ENCODE measurements at places on chromosomes 3 and 15.

- no peak for DNase-seq
These were observed 473.6 kb upstream of the PROK2 start for GRCh38 chr3:72258361-72259141.

GRCh38 chr3:196968233-196969133, at the start of gene PIGZ:
TSS of gene PIGZ (minus strand) at chr3:196968833. CDS start at chr3:196952031, 16,802 bp downstream.
- peak; percentile 57 for DNase-seq

DNA sequence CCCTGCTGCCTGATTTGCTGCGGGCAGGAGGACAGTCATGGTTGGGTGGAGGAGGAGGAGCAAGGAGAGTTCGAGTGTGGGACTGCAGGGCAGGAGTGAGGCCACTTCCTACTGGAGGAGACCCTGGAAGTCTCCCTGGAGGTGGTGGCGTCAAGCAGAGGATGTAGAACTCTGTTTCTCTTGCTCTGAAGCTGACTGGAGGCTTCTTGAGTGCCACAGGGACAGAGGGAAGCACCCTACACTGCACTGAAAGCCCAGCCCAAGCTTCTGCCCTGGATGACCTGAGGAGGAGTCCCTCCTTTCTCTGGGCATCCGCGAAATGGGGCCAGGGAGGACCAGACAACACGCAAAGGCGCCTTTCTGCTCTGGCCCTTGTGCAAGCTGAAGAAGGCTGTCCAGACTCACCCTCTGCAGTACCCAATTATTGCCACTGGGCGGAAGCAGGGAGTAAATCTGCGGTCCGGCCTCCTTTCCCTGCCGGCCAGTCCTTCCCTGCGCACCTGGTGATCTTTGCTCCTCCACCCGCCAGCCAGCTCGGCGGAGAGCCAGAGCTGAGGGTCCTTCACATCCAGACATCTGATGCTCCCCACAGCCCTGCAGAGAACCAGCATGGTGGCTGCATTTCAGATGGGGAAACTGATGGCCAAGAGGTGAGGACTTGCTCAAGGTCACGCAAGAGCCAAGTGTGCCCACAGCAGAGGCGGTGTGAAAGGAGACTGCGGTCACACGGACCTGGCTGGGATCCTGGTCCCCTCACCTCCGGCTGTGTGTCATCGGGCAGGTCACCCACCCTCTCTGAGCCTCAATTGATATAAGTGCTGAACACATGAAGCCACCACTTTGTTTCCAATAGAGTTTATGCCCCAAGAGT, 207.1 kb downstream of the TBC1D2B start:
- peak; percentile 65 for DNase-seq

DNA sequence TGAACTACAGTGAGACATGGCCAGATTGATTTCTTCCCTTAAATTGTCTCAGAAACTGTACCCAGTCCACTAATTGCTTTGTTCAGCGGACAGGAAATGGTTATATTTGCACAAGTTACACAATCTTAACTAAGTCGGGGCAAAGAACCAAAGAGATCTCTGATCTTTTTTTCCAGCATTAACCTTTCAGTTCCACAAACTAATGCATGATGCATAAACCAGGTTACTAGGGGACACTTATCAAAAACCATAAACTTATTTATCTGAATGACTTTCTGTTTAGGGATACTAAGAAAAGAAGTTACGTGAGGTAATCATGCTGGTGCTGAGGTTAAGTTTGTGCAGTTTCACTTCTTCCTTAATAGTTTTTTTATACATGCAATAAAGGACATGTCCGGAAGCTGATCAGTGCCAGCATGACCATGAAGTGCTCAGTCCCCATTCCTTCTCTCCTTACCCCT, 22.4 kb downstream of the FNDC3B start:
- DNase-seq, result no peak

- peak; percentile 53 for DNase-seq
These were observed 55.6 kb downstream of the CGGBP1 start for GRCh38 chr3:88003115-88003755.

DNA sequence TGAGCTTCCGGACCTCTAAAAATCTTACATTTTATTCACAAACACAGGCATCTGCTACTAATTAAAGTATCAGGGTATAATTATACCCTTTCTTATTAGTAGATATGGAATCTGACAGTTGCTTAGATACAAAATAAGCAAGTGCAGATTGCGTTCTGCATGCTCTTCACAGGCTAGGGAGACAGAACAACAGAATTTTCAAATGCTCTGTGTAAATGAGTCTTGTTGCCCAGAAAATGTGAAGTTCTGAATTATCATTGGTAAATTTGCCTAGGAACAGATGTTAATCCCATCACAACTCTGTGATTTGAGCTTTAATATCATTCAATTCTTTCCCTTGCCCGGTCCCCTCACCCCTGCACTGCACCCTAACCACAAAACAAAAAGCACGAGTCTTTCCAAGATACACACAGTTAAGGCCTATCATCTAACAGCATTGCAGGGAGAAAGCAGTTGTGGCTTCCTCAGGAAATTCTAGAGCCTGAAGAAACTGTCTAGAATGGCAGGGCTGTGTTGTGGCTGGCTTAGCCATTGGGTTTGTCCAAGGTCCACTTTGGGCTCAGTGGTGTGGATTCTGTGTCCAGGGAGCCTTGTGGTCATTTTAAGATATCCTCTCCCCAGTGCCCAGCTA, 119.8 kb downstream of the PDCD6IP start:
- DNase-seq, result no peak

DNA sequence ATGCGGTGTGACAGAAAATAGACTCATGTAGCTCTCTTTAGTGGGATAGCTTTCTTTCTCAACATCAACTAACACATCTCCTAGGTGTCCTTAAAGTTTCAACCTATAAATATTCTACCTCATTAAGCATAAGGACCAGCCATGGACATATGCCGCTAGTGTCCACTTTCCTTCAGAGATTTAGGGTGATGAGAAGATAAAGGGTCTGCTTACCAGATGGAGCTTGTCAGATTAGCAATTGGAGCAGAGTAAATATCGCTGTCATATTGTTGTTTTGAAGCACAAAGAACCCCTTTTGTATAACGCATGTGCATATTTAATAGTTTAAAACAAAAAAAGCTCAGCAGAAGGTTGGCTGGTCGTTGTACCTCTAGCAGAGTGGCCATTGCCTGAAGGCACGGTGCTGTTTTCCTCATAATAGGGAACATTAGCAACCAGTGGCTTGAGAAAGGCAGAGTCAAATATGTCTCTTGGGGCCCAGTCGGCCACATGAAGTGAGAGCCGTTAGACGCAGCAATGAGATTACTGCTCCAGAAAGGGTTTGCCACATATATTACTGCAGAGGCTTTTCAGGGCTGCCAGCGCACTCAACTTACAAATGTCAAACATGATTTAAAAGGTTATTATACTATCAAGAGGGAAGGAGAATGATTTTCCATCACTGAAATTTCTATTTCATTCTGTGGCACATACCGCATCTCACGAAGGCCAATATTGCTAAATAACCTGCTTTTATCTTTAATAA, 264.2 kb downstream of the ROBO2 start:
- no peak for DNase-seq

DNA sequence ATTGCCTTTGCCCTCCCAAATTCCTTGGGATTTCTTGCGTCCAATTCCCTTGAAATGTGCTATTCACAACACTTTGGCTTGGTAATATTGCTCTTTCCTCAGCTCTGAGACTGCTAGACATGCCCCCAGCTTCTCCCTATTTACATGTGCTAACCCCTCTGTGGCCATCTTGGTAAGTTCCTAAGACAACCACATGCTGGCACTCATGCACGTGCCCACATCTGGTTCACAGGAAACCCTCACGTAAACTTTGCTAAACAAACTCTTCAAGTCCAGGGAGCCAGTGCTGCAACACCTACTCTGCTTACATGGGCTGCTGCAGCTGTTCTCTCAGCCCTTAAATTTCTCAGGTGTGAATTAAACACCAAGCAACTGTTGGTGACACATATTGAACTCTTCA, 121.8 kb downstream of the ADAMTSL3 start:
- DNase-seq, result no peak
